ENCODE measurements at places on chromosomes 7 and 10.

GRCh38 chr10:103171278-103171677 lies 21.8 kb downstream of the NT5C2 start:
- DNase-seq, result no peak

DNA sequence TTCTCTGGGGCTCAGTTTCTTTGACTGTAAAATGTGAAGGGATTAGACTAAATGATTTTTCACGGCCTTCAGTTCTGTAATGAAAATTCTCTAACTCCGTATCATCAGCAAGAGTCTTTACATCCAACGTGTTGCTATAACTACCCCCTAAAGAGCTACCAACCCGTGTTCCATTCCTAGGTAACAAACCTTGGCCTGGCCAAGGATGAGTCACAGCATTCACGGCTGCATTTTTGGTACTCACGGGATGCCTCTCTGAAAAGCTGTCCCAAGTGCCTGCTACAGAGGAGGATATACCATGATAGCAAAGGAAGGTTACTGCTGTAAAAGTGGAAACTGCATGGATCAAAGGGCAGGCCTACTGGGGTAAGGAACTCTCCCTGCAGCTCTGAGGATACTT lies 5.9 kb downstream of the LRRC4 start:
- no peak for DNase-seq

- no peak for DNase-seq
These were observed 48.0 kb upstream of the KIF5B start for GRCh38 chr10:32104181-32104580.

GRCh38 chr7:35605760-35606159 lies 89.2 kb downstream of the HERPUD2 start:
- no peak for DNase-seq

DNA sequence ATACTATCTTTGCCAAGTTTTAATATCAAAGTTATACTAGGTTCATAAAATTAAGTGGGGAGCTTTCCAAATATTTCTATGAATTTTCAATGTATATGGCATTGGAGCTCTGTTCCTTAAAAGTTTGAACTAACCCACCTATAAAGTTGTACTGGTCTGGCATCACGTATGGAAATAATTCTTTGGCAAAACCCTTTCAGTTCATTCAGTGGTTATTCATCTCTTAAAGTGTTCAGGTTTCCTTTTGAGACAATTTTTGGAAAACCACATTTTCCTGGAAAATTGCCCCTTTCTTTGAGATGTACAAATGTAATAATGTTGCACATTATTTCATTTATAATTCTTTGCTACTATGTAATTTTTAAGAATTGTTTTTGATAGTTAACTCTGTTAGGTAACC lies 62.5 kb upstream of the INPP5A start:
- no peak for DNase-seq

DNA sequence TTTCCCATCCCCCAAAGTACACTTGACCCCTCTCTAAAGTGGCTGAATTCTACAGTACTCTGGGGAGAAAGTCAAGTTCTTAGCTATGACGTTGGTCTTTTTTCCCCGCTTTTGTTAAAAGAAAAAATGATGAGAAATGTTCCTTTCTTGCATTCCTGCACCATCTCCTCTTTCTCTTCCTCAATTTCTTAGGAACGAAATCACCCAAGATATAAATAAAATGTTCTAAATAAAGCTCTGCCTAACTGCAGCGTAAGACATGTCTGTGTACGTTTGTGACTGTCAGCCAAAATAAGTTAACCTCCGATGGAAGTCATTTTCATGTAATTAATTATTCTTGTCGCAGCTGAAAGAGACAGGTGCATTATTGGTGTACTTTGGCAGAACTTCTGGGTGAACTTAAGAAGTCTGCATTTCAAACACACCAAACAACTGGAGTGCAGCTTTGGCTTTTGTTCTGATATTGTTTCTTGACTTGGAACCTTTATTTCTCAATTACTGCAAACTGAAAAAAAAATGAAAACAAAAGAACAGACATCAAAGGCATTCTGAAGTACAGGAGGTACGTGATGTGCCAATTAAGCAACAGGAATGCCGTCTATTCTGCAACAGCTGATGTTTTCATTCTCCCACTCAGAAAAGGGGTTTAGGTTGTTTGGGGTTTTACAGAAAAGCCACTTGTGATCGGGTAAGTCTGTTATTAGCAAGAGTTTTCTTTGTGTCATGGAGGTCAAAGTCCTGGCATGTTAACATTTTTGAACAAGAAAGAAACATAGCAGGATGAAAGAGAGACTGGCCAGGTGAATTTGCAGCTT lies 82.4 kb upstream of the SDK1 start:
- DNase-seq, result no peak

DNA sequence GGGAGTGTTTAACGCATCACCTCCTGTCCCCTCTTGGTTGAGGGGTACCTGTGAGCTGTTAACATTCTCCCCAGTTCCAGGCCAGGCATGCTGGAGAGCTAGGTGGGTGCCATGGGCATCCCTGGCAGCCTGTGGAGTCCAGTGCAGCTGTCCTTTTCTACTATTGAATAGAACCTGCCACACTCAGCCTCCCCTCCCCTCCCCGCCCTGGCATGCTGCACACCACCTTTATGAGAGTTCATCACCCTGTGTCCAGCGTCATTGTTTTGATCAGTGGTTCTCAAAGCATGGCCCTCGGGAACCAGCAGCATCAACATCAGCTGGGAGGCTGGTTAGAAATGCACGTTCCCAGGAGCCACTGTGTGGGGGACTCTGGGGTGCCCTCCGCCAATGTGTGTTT lies 157.3 kb upstream of the PRR15 start:
- no peak for DNase-seq

GRCh38 chr10:104424719-104425118 lies 71.1 kb downstream of the CFAP58 start:
- DNase-seq, result no peak

GRCh38 chr7:48780862-48781261 lies 143.5 kb upstream of the CDC14C start:
- no peak for DNase-seq

Data from activated gamma-delta T cell treated with Interleukin-2 at 50 U/mL for 16 hours (primary cell).